ENCODE measurements at places on chromosomes 12 and 14. TPM values are rescaled to one million over a fixed set of nuclear protein-coding genes. Genes with fewer than 3 reads are reported as not detected.
A peak's percentile ranks its signal among the peaks of the same experiment; 100 is the strongest.

CCDC177 gene
- 1.7 TPM for total RNA-seq

HOXC12 gene
- total RNA-seq = not detected

GRCh38 chr12:97960741-97961608, 498.4 kb downstream of the RMST start:
- H3K27ac ChIP-seq = no peak overlapping the region
- peak; percentile 81 for DNase-seq
- H3K4me1 ChIP-seq = no peaks in the 10 kb centered on the region
- H3K36me3 ChIP-seq = no peaks in the 10 kb centered on the region
- no peaks in the 10 kb centered on the region for H3K27me3 ChIP-seq
- no peak overlapping the region for H3K4me3 ChIP-seq

DNA sequence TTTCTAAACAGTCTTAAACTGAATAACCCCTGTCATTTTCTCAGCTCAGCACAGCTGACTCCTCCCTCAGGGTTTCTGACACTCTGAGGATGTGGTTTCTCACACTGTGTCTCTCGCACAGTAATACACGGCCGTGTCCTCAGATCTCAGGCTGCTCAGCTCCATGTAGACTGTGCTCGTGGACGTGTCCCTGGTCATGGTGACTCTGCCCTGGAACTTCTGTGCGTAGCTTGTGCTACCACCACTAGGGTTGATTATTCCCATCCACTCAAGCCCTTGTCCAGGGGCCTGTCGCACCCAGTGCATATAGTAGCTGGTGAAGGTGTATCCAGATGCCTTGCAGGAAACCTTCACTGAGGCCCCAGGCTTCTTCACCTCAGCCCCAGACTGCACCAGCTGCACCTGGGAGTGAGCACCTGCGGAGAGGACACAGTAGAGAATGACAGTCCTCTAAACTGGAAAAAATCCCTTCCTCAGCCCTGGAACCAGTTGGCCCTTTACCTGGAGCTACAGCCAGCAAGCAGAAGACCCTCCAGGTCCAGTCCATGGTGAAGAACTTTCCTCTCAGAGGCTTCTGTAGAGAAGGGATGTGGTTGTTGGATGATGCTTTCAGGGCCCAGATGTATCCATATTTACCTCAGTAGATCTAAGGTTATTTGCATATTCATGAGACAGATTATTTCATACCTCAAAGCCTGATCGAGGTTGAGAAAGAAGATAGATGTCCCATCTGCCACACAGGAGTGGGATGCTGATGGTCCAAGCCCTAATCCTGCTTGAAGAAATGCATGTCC, 984.8 kb downstream of the TMEM121 start:
- no peaks in the 10 kb centered on the region for H3K4me1 ChIP-seq
- no peak for DNase-seq
- H3K36me3 ChIP-seq = peaks cover 5% of the 10 kb centered on the region
- no peaks in the 10 kb centered on the region for H3K27me3 ChIP-seq
- no peak overlapping the region for H3K4me3 ChIP-seq
- no peak overlapping the region for H3K27ac ChIP-seq

DNA sequence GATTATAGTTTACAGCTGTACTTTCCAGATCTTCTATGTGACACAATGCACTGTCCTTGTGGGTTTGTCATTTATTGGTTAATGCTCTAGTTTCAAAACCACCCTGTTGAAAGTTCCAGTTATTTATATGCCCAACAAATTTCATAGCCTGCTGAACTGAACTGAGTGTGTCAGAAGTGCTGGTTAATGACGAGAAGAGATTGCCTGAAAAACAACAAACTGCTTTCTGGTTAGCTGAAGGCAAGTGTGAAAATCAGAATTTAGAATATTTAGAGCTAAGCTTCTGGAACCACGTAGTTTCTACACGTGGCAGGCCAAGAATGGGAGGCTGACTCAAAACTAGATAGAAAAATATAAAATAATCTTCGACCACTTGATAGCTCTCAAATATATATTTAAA, 19.1 kb upstream of the RIN3 start:
- no peak overlapping the region for H3K27ac ChIP-seq
- no peak for DNase-seq
- H3K36me3 ChIP-seq = no peaks in the 10 kb centered on the region
- H3K4me1 ChIP-seq = no peaks in the 10 kb centered on the region
- no peak overlapping the region for H3K4me3 ChIP-seq

- no peak overlapping the region for H3K27ac ChIP-seq
- H3K4me1 ChIP-seq = no peaks in the 10 kb centered on the region
- no peak overlapping the region for H3K4me3 ChIP-seq
- DNase-seq = no peak
- H3K27me3 ChIP-seq = no peaks in the 10 kb centered on the region
Observed at GRCh38 chr12:102305486-102305885, 107.9 kb upstream of the PMCH start.

GRCh38 chr14:34710744-34711143, 3.6 kb downstream of the CFL2 start:
- H3K4me1 ChIP-seq = peaks cover 10% of the 10 kb centered on the region
- no peak overlapping the region for H3K4me3 ChIP-seq
- no peak for DNase-seq
- H3K36me3 ChIP-seq = 0 out of 2 replicates have a peak, but pooled peaks cover 5% of the 10 kb centered on the region
- peaks cover 8% of the 10 kb centered on the region for H3K27me3 ChIP-seq

GRCh38 chr12:25993901-25994651, 35.6 kb downstream of the RASSF8 start:
- H3K36me3 ChIP-seq = no peaks in the 10 kb centered on the region
- H3K27ac ChIP-seq = peak overlapping the region; percentile 78

DNA sequence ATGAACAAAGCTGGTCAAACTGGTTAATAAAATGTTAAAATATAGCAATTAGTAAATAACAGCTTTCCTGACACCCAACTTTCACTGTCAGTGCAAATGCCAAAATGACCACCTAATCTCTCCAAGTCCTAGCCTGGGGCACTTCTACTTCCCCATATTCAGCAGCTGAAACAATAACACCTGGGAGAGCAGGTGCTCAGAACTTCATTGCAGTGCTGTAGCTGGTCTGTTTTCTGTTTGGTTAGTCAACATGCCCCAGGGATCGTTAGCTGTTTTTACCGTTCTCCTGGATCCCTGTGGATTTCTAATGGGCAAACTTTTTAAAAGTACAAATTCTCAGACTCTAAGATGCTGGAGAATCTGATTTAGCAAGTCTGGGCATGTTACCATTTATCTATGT, 759.7 kb downstream of the GALC start:
- DNase-seq = no peak
- H3K4me1 ChIP-seq = peaks cover 31% of the 10 kb centered on the region
- no peak overlapping the region for H3K4me3 ChIP-seq
- H3K27me3 ChIP-seq = no peaks in the 10 kb centered on the region
- no peak overlapping the region for H3K27ac ChIP-seq

GRCh38 chr12:98471085-98471484, 44.3 kb upstream of the TMPO start:
- no peaks in the 10 kb centered on the region for H3K4me1 ChIP-seq
- H3K4me3 ChIP-seq = no peak overlapping the region
- H3K27me3 ChIP-seq = no peaks in the 10 kb centered on the region
- no peak overlapping the region for H3K27ac ChIP-seq
- no peaks in the 10 kb centered on the region for H3K36me3 ChIP-seq

DNA sequence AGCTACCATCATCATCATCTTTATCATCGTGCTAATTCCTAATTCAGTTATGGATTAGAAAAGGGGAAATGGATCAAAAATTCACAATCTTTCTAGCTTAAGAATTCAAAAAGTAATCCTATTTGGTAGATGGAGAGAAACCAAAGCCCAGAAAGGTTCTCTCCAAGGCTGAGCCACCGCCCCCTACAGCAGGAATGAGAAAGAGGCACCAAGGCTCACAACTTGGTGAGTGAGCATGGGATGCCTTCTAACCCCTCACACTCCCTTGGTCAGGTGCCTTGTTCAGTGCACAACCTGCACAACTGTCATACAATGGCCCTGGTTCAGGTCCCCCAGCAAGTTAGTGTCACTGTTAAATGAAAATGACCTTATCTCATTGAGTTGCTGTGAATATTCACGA, 171.5 kb downstream of the ANO2 start:
- no peak overlapping the region for H3K4me3 ChIP-seq
- H3K36me3 ChIP-seq = no peaks in the 10 kb centered on the region
- H3K27ac ChIP-seq = no peak overlapping the region

DNA sequence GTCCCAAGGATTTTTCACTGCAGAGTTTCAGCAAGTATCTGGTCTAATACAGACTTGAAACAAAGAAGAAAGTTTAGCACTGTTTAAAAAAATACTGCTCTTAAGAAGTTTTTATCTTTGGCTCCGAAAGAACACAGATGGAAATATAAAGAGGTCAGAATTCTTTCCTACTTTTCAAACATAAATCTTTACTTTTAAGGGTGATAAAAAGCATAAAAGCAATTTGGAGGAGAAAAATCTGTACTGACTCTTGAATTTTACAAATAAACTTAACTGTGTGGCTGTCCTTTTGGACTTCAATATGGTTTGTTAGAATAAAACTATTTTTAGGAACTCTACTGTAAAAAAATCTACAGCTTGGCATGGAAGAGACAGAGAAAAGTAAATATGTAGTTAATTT, 27.6 kb upstream of the ISM2 start:
- H3K4me3 ChIP-seq = no peak overlapping the region
- no peaks in the 10 kb centered on the region for H3K36me3 ChIP-seq
- no peak for DNase-seq
- H3K4me1 ChIP-seq = no peaks in the 10 kb centered on the region

- H3K36me3 ChIP-seq = peaks cover 5% of the 10 kb centered on the region
- H3K4me1 ChIP-seq = peaks cover 30% of the 10 kb centered on the region
- DNase-seq = no peak
- H3K27ac ChIP-seq = peak overlapping the region; percentile 36
- H3K4me3 ChIP-seq = no peak overlapping the region
- no peaks in the 10 kb centered on the region for H3K27me3 ChIP-seq
Observed at GRCh38 chr14:23175823-23176222, 7.6 kb downstream of the SLC7A8 start.

GRCh38 chr12:66612090-66612775, 66.6 kb downstream of the GRIP1 start:
- no peak overlapping the region for H3K27ac ChIP-seq
- no peaks in the 10 kb centered on the region for H3K36me3 ChIP-seq
- no peaks in the 10 kb centered on the region for H3K27me3 ChIP-seq
- no peak for DNase-seq
- peaks cover 23% of the 10 kb centered on the region for H3K4me1 ChIP-seq

All from GM23338 (cell line).